ENCODE measurements at places on chromosomes 7 and 10.

- no peak for DNase-seq
Measured at GRCh38 chr10:6279540-6280267, 77.0 kb downstream of the PFKFB3 start.

DNA sequence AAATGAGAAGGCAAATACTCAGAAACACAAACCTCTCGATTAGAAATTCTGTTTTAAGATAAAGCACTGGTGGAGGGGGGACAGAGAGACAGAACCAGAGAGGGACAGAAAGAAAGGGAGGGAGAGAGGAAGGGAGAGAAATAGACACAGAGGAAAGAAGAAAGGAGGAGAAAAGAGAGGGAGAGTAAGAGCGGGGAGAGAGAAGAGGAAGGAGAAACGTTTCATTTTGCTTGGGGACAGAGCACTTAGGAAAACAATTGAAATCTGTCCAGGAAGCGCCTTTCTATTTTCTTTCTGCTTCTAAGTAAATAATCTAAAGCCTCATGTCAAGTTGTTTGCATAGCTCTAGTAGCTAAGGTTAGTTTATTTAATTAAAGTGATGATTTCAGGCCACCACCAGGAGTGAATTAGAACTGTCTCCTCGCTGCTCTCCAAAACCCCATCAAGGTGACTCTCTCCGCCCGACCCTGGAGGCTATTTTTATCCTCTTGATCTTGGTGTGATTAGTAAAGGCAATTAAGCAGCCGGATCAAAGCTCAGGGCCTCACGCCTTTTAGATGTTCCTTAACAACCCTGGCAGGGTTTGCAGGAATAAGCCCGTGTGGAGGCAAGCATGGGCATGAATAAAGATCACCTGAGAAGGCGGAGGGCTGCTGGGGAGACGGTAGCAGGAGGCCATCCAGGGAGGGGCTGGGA, 73.4 kb upstream of the INSIG1 start:
- no peak for DNase-seq

DNA sequence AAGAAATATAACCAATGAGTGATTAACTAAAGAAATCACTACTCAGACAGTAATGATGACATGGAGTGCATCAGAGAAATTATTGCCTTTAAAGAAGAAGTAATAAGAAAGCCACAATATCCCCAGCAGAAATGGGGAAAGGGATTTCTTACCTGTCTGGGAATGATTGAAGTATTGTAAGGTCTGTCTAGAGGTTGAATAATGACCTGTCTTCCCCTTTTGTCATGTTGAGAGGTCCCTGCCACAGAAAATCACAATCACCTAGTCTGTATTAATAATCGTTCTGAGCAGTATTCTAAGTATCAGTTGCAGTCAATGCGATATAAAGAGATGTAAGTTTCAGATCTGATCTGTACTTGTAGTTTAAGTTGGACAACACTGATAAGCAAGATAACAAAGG, 349.1 kb upstream of the TPK1 start:
- no peak for DNase-seq

GRCh38 chr7:14950013-14950412, 47.5 kb upstream of the DGKB start:
- no peak for DNase-seq

- DNase-seq: no peak
Measured at GRCh38 chr7:28318101-28318762, 94.1 kb upstream of the CREB5 start.

DNA sequence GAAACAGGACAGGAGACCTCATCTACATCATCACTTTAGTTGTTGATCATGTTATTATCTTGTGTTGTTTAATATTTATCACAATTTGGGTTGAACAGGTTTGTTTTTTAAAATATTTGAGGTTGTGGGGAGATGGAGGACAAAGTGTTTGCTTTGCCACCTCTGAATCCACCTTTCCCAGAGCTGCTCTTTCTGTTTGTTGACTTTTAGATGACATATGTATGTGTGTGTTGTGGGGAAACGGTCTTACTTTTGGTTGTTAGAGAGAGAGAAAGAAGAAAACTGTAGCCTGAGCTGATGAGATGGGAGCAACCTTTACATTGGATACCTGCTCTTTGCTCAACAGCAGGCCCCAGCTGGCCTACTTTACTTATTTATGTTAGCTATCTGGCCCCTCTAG, 19.0 kb upstream of the SLC16A12 start:
- DNase-seq: no peak

DNA sequence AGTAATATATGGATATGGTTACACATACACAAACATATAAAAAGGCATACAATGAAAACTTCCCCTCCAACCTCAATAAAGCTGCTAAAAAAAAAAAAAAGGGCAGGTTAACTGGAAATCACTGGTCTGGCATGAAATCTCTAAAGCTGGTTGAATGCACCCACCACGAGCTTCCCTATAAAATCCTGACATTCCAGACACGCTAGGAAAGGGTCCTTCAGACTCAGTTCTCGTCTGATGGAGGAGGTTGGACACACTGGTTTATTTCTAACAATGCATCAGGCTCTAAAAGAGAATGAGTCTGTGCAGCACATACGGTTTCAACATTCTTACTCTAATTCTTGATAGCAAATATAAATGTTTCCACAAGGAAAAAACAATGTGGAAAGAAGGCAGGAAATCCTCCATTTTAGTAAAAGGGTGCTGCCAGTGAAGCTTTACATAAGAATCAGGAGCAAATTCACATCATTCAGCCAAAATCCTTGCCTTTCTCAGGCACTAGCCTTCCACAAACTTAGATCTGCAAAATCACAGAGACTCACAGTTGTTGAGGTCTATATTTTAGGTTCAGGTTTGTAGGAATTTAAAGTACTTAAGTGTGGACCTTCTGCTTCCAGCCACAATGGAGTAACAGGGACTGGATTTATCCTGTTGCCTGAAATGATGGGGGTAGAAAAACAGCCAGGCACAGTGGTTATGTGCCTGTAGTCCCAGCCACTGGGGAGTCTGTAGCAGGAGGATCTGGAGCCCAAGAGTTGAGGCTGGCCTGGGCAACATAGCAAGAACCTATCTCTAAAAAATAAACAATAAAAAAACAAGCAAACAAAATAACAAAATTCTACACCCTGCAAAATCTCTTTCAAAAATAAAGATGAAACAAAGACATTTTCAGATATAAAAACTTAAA, 73.5 kb downstream of the CYTH3 start:
- no peak for DNase-seq

GRCh38 chr7:2758673-2759616, 70.9 kb downstream of the AMZ1 start:
- DNase-seq: no peak

DNA sequence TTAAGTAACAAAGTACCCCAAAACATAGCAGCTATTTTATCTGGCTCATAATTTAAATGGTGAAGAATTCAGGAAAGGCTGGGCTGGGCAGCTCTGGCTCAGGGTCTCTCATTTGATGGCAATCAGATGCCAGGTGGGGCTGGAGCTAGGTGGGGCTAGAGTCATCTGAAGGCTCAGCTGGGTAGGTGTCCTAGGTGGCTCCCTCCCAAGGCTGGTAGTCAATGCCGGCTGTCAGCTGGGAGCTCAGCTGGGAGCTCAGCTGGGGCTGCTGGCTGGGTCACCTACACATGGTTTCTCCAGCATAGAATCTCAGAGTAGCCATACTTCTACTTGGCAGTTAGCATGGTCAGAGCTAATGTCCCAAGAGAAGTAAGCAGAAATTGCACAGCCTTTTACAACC, 34.1 kb downstream of the OSBPL3 start:
- no peak for DNase-seq

Measured in immature natural killer cell (primary cell).